T-cell (primary cell): ENCODE measurements at places on chromosomes 2 and 18.

DNA sequence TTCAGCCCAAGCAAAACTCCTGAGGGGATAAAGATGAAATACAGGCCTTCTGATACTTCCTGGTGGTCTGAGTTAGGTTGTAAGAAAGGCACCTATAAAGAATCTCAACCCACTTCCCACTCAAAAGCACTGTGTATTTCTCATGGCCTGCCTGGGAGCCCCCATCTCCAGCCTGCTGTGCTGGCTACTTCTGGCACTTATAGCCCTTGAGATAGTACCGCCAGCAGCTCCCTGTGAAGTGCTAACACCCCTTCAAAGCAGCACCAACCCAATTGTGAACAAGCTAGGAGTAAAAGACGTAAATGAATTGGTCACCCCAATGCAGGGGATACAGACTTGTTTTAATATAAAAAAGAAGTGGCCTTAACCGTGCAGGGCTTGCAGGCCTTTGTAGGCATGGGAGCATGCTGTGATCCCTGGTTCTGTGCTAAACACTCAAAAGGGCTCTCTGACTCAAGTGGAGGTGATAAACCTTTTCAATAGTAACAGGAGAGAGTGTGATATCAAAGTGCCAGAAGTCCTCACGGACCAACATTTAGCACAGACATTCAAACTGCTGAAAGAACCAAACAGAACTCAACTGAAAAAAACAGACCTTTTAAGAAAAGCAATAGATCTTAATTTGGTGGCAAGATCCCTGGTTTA is 80.8 kb downstream of the RTN4 start:
- no peak for DNase-seq

GRCh38 chr2:142307616-142308115 is 176.8 kb upstream of the LRP1B start:
- no peak for DNase-seq

GRCh38 chr18:47594621-47595086 is 335.8 kb downstream of the SMAD2 start:
- no peak for DNase-seq

DNA sequence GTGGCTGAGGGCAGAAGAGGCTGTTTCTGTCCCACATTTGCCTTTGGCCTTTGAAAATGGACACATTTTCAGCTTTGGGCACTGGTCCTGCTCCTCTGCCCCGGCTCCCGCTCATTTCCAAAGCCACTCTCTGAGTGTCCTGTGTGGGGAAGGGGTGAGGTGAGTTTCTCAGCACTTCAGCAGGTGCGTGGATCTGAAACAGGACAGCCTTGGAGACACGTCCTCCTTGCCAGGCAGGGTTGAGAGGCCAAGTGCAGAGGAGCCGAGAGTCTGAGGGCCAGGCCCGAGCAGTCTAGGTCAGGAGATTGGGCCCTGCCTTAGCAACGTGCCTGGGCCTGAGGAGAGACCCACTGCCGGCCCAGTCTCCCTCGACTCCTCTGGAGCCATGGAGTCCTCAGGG is 21.9 kb upstream of the ALPI start:
- no peak for DNase-seq

DNA sequence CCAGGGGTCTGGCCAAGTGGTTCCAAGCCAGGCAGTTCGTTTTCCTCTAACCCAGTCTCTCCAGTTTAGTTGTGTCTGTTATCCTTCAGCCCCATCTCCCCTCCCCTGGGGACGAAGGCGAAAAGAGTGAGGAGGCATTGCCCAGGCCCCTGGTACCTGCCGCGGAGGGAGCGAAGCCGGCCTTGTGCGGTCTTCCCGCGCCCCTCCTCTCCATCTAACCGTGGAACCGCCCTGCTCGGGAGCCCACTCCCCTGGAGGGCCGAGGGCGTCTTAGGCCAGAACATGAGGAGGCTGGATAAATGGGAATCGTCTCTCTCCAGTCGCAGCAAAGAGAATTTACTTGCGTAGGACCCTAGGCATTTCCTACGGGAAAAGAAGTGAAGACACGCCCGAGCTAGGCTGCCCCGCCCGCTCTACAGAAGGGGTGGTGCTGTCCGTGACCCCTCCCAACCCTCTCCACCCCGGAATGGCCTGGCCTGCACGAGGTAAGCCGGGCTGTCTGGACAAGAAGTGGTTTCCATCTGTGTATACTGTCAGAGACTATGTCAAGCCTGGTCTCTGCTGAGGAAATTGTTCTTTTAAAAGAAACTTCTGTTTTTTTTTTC is 156.2 kb downstream of the MIB1 start:
- DNase-seq, result no peak

GRCh38 chr2:8526403-8526696 is 155.5 kb upstream of the ID2 start:
- no peak for DNase-seq

GRCh38 chr2:100620481-100620880 is 57.7 kb downstream of the PDCL3 start:
- no peak for DNase-seq

- no peak for DNase-seq
Measured at GRCh38 chr2:61439241-61440002, 31.5 kb downstream of the USP34 start.

GRCh38 chr2:5845798-5846330 is 153.7 kb downstream of the SOX11 start:
- no peak for DNase-seq

DNA sequence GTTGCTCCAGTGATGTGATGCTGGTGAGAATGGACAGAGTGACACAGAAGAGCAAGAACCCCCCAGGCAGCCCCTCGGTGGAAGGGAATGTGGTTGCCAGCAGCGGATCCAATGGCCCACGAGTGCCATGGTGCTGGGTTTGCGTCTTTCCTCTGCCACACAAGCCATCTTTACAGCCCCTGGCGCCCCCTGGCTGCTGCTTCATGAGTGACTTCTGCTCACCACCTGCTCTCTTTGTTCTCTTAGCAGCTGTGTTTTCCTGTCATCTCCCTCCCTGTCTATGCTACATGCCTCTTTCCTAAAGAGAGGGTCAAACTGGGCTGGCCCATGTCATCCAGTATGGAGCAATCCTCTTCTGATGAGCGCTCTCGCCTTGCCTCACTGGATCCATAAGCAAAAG is 300.0 kb upstream of the SMIM21 start:
- DNase-seq, result no peak

DNA sequence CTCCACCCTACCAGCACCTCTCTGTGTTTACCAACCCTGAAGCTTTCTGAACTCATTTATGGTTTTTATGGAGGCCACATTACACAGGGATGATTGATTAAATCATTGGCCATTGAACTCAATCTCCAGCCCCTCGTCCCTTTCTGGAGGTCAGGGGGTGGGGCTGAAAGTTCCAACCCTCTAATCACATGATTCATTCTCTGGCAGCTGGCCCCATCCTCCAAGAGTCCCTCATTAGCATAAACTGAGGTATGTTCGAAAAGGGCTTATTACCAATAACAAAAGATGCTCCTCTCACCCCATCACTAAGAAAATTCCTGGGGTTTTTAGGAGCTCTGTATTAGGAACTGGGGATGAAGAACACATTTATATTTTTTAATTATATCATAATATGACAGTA is 92.3 kb downstream of the DIS3L2 start:
- no peak for DNase-seq

DNA sequence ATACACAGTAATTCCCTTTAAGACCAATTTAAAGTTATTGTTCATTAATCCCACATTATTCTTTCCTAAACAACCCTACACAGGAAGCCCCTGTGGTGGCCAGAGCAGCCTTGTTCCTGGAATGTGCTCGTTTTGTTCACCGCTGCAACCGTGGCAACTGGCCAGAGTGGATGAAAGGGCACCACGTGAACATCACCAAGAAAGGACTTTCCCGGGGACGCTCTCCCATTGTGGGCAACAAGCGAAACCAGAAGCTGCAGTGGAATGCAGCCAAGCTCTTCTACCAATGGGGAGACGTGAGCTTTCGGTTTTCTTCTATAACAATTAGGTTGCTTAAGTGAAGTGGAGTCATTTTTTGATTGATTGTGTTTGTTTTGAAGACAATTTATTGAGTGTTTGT is 101.0 kb downstream of the UNC80 start:
- DNase-seq, result no peak

- no peak for DNase-seq
Measured at GRCh38 chr18:22694954-22695353, 238.2 kb upstream of the RBBP8 start.

DNA sequence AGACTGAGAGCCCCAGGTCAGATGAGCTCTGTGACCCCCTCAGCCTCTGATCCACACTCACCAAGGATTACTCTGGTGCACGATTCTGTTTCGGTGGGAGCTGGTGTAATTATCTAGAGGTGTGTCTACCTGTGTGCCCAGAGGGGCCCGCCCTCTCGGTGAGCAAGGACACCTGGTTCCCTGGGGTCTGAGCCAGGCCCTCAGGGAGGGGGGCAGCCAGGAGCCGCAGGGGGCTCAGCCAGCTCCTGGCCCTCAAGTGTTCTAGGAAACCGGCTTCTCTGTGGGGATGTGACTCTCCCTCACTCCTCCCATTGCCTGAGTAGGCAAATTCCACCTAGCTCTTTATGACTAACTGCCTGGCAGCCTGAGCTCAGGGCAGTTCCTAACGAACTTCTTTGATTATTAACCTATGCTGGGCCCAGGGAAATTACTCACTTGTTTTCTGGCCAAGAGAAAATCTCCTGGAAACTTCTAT is 17.4 kb downstream of the AGAP1 start:
- no peak for DNase-seq

DNA sequence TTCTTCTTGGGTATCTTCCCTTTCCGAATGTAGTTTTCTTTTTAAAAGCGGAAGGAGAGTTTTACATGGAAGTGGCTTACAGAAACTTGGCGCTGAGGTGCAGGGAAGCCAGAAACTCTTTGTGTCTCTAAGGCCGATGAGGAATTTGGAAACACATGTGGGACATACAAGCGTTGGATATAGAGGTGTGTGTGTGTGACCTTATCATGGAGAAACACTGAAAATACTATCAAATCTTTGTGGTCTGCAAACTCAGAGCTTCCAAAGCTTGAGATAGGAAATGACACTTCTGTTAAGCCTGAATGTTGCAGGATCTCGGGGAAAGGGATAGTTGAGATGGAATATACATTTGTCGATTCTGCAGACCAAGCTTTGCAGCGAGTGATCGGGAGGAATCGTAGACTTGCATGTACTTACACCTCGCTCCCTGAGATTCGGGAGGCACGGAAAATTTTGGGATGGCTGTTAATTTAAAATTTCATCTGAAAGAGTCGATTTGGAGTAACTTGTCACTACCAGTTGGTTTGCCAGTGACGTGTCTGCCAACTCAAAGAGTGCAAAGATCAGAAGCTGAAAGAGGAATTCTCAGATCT is 1.0 kb downstream of the NAB1 start:
- no peak for DNase-seq

GRCh38 chr2:107088156-107088555 is 202.2 kb upstream of the ST6GAL2 start:
- DNase-seq, result no peak

- DNase-seq, result no peak
Measured at GRCh38 chr2:234459401-234460009, 37.4 kb downstream of the ARL4C start.

- DNase-seq, result no peak
Measured at GRCh38 chr2:217903859-217904613, 98.8 kb downstream of the TNS1 start.

DNA sequence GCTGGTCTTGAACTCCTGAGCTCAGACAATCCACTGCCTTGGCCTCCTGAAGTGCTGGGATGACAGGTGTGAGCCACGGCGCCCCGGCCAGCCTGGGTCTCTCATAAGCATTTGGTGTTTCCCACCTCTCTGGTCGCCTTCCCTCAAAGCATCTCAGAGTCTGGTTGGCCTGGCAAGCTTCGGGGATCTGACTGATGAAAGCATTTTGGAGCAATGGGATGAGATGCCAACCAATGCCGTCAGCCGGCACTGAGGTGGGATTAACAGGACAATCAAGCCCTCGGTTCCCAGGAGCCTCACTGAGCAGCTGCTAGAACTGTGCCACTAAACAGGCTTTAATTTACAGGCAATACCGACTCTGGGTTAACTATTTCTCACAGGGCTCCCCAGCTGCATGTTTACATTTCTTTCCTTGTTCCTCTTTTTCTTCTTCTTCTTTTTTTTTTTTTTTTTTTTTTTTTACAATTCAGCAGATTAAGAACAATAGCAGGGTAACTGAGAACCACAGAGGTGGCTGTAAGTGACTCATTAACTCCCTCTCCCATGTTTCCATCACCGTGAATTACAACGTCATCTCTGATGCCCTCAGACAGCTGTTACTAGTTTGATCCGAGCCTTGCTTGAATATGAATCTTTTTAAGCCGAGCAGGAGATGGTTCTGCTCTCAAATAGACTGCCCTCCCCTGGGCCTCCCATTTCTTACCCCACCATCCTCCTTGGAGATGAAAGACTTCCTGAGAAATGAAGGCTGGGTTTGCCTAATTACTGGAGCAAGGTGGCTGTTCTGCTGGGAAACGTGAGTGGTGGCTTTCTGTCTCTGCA is 37.9 kb downstream of the ODC1 start:
- DNase-seq, result no peak

GRCh38 chr2:185475914-185476313 is 262.7 kb upstream of the FSIP2 start:
- DNase-seq, result no peak

DNA sequence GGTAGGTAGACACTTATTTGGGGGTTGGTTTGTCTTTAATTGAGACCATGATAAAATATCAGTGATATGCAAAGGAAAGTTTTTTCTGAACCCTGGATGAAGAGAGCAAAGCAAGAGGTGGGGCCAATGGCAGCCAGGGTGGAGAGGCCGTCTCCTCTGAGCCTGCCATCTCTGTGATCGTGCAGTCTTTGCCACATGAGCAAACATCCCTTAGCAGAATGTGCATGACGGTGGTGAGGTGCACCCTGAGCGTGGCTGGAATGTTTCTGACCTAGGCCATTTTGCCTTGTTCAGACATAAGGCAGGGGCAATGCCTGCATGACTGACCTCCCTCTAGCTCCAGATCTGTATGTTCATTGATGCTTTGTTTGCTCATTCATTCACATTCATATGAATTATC is 6.0 kb downstream of the NCK2 start:
- no peak for DNase-seq

DNA sequence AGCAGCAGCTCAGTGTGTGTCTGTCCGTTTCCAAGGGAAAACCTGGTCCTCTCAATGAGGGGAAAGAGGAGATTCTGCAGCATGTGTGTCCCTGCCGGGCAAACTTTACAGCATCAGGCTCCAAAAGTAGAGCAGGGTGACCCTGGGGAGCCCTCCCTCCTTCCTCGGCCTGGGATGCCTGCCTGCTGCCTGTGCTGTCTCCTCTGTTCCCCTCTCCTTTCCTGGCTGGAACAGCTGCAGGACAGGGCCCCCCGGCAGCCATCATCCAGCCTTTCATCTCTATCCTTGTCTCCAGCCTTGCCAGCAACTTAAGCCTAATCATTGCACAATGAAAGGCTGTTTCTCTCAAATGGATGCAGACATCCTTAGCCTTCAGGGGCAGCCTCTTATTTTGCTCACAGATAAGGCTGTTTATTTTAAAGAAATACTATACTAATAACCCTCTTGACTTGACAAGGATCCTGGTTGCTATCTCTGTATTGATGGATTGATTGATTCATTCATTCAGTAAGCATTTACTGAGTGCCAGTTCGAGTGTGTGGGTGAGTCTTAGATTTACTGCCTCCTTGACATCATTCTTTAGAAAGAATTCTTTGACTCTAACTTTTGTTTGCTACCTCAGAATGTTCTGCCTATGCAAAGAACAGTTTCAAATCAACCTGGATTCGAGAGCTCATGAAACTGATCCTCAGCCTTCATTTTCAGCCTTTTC is 40.6 kb upstream of the EDAR start:
- no peak for DNase-seq

- DNase-seq, result no peak
Measured at GRCh38 chr2:157996799-157997198, 104.9 kb upstream of the UPP2 start.

GRCh38 chr2:99637159-99637697 is 147.4 kb upstream of the REV1 start:
- no peak for DNase-seq
